Left lobe of liver (tissue), 2 donors: ENCODE measurements at places on chromosomes 12 and 14.

DNA sequence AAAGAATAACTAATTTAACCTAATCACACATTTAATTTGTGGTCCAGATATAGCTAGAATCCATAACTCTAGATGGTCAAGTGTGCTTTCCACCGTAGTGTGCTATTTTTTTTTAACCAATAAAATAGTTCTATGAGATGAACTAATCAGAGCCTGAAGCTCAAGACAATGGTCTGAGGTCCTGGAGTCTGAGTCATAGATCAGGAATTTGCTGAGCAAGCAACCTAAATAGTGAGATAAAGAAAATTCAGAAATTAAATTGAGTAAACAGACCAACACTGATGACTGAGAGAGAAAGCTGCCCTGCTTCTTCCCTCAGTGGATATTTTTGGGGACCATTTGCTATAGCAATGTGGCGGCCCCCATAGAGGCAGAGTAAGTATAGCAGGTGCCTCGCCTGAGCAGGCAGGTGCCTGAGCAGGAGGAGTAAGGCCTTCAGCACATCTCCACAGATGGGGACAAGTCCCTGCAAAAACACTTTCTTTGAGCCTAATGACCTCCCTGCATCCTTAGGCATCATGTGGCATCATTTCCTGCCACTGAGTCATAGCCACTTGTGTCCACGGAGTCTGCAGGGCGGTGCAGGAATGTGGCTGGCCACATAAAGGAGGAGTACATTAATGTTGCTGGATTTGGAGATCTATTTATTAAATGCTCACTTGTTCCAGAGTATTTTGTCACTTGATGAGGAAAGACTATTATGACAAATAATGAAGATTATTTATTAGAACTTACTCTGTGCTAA is 13.9 kb upstream of the CLEC4E start:
- no peak for DNase-seq

DNA sequence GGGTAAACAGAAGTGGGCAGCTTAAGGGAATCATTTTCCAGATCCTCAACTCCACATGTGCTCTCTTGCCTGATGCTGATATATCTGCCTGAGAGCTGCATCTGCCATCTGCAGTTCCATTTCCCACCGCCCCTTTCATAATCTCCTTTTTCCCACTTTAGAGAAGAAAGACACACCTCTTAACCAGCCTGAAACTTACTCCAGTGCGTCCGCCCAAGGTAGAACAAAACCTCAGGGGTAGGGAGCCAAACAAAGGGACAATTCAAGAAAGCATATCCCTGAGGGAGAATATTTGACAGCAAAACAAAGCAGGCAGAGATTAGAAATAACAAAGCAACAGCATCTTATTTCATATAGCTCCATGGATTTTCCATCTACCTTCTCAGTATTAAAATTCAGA is 4.3 kb downstream of the MDM1 start:
- DNase-seq, result no peak

DNA sequence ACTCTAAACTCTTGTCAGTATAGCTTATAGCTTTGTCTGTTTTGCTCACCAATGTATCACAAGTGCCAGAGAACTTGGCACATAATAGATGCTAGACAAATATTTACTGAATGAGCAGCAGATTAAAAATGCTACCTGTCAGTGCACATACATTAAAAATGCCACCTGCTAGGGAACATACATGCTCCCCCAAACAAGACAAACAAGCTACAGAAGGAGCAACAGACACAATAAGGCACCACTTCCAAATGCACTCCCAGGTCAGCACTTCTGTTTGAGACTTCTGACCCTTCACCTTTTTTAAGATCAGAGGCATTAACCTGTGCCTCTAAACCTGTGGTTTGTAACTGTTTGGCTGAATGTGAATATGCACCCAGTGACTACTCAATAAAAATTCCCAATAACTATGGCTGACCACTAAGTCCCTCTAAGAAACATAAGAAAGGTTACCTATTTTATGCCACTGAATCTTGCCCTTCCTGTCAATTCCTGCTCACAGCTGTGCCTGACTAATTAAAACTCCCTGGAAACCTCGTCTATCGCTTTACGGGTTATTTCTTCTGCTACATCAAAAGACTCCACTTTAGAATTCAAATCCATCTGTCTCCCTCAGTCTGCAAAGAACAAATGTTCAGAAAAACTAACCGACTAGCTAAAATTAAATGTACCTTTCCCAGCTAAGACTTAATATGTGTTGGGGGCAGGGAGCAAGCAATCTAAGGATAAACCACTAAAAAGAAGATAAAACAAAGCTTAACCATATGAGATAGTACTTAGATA is 41.0 kb downstream of the HECTD4 start:
- no peak for DNase-seq

DNA sequence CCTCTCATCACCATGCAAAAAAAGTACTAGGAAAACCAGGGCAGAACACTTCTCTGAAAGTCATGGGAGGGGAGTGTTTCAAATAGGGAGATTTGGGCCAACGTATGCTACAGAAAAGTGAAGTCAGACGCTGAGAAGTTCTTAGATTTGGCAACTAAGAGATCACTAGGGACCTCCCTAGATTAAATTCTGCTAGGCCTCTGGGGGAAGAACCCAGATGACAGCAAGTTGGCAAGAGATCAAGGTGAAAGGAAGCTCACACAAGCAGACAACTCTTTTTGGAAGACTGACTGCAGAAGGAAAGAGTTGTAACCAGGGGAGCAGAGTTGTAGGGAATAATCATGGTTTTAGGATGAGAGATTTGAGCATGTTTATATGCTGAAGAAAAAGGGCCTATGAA is 20.7 kb downstream of the IQSEC3 start:
- DNase-seq, result no peak

- DNase-seq, result no peak
Observed at GRCh38 chr14:30272848-30273832, 285.8 kb upstream of the G2E3 start.

DNA sequence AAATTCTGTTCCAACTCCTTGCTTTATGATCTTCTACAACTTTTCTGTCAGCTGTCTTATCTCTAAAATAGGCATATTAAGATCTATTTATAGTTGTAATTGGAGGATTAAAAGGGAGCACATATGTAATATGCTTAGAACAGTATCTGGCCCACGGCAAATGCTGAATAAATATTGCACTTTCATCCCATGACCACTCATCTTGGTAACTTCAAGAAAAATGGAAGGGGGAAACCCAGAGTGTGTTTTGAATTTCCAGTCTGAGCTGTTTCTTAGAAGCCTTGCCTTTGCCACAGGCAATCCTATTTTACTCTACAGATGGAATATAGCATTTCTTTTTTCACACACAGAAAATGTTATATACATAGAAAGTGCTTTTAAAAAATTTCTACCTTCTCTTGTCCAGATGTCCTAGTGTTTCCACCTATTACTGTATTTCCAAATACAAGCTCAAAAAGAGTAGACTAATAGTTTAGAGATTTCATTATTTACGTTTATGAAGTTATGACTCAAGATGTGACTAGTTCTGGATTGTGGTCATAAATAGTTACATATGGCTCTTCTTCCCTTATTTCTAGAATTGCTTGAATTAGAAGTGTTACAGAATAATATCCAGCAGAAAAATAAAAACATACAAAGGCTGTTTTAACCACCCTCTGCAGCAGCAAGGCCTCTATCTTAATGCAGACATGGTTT is 6.2 kb upstream of the STXBP6 start:
- no peak for DNase-seq

DNA sequence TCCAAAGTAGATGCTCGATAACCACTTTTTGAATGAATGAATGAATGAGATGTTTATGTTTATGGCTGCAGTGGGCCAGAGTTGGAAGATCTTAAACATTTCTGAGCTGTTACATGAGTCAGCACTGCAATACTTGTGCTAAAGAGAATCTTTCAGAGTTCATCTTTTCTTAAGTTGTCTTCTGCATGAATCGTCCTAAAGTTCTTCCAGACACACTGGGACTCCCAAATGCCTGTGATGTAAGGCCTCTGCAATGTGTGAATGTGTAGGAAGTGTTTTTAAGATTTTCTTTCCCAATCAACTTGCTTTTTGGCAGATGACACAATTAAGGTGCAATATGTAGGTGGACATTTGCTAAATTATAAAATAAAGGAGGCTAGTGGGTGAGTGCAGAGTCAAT is 50.3 kb upstream of the TRIM9 start:
- DNase-seq, result no peak

- no peak for DNase-seq
Observed at GRCh38 chr12:29660847-29661246, 122.9 kb downstream of the TMTC1 start.

- DNase-seq, result no peak
Observed at GRCh38 chr12:65659681-65660080, 164.6 kb upstream of the HMGA2 start.

- DNase-seq, result no peak
Observed at GRCh38 chr12:18888047-18888446, 150.1 kb downstream of the CAPZA3 start.

- DNase-seq, result no peak
Observed at GRCh38 chr14:91424813-91425530, 7.4 kb upstream of the CCDC88C start.

DNA sequence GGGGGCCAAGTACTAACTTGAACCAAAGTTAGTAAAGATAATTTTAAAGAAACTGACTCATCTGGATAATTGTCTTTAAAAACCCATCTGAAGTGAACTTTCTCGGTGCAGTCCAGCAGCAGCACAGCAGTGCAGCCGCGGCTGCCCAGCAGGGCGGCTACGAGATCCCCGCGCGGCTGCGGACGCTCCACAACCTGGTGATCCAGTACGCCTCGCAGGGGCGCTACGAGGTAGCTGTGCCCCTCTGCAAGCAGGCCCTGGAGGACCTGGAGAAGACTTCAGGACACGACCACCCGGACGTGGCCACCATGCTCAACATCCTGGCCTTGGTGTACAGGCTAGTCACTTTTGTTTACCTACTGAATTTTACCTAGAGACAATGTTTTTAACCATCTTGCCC is 33.6 kb downstream of the KLC1 start:
- no peak for DNase-seq

GRCh38 chr14:77053046-77053841 is 24.7 kb upstream of the IRF2BPL start:
- peak; percentile 69 for DNase-seq

GRCh38 chr12:96810057-96810456 is 97.0 kb upstream of the NEDD1 start:
- DNase-seq, result no peak

DNA sequence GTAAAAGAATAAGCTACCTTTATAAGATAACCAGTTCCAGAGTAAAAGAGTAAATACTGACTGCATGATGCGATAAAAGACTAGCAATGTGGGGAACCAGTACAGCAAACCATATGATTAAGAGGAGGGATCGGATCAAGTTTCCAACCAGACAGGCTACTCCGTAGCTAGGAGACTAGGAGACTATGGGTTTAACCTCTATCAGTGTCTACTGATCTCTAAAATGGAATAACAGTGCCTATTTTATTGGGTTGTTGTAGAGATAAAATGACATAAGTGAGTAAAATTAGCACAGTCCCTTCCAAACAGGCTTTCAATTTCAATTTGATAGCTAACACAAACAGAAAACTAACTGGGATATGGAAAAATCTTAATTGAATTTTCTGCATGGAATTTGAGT is 76.0 kb downstream of the PAWR start:
- no peak for DNase-seq

GRCh38 chr12:33602515-33602914 is 162.9 kb upstream of the SYT10 start:
- DNase-seq, result no peak

GRCh38 chr12:26434299-26435068 is 239.1 kb downstream of the SSPN start:
- no peak for DNase-seq

DNA sequence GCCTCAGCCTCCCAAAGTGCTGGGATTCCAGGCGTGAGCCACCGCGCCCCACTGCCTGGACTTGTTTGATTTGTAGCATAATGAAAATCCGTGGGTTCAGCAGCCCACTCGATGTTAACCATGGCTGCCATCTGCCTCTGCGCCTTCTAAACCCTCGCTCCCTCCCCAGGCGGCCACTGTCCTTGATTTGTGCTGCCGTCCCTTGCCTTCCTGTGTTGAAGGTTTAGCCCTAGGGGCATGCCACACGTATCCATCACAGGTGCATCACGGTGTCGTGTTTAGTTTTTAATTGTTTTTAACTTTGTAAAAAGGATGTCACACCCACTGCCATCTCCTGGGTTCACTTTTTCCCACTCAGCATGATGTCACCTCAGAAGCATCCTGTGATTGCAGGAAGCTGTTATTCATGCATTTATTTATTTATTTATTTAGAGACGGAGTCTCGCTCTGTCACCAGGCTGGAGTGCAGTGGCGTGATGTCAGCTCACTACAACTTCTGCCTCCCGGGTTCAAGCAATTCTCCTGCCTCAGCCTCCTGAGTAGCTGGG is 24.5 kb upstream of the ULK1 start:
- DNase-seq, result no peak

- no peak for DNase-seq
Observed at GRCh38 chr12:106071686-106072085, 67.1 kb downstream of the NUAK1 start.
